ENCODE measurements at places on chromosomes 6 and 20.

- DNase-seq, result no peak
These were observed 94.0 kb downstream of the SCML4 start for GRCh38 chr6:107730106-107730505.

- no peak for DNase-seq
These were observed 257.1 kb upstream of the KCNG1 start for GRCh38 chr20:51280047-51280446.

- no peak for DNase-seq
These were observed 97.2 kb downstream of the DACT2 start for GRCh38 chr6:168222115-168223043.

- no peak for DNase-seq
These were observed 80.3 kb downstream of the TBC1D7 start for GRCh38 chr6:13248053-13248452.

- no peak for DNase-seq
These were observed 976.1 kb upstream of the MAP3K7 start for GRCh38 chr6:91562955-91563354.

GRCh38 chr6:11043378-11043960 lies 636 bp downstream of the ELOVL2 start:
- no peak for DNase-seq

DNA sequence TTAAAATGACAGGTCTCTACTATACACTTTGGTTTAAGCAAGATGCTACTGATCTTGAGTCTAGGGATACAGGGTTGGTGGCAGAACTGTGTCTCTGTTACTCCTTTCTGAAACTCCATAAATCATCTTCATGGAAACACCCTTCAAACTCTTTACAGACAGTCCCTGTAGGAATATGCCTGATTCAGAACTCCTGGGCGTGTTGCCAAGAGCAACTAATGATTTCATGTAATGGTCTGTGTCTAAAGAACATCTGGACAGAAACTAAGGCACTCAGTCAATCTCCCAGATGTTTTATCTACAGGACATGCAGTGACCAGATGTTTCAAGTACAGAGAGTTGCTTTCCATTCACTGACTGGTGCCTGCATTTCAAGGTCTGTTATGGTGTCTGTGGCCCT lies 464.4 kb upstream of the CHD6 start:
- DNase-seq, result no peak

DNA sequence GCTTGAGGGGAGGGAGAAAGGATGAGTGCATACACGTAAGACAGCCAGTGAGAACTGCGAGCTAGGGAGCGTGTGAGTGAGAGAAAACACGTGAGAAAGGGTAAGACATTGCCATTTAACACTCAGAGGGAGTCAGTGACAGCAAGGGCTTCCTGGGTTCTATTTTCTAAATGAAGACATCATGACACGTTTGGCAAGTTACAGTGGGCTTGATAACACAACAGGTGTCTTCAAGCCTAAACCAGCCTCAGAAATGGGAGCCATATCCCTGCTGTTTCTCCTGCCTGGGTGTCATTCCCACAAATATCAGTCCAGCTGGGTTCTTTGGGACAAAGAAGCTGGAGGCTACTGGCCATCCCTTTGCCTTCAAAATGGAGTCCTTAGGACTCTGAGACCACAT lies 16.9 kb upstream of the MOCS1 start:
- no peak for DNase-seq

GRCh38 chr6:36691011-36691410 lies 6.6 kb upstream of the RAB44 start:
- no peak for DNase-seq

- no peak for DNase-seq
These were observed 28.2 kb downstream of the GPR63 start for GRCh38 chr6:96809119-96809518.

DNA sequence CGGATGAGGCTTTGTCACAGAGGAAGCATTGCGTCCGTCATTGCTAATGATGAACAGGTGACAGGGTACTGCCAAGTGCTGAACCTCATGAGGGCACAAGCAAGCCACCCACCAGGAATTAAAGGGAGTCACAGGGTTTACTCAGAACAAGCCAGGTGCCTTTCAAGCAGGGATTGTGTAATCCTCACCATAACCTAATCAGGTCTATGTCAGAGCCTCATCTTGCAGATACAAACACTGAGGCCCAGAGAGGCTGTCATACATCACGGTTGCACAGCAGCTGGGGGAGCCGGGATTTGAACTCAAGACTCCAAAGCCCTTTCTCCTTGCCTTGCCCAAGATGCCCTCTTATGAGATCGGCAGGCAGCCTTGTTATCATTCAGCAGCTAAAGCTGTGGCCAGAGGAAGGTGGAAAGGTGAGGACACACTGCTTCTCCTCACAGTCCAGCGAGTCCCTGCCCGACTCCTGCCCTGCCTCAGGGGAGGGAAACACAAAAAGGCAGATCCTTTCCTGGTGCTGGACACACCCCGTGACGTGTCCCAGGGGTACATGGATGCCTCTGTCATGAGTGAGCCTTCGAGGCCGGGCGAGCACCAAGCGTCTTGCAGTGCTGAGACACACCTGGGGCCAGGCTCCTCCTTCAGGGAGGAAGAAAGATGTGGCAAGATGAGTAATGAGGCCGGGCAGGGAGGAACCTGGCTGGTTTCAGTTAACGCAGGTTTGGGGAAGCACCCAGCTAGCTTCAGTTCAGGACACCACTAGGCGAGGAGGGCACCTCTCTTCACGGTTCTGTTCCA lies 214.9 kb downstream of the LY86 start:
- DNase-seq, result no peak

DNA sequence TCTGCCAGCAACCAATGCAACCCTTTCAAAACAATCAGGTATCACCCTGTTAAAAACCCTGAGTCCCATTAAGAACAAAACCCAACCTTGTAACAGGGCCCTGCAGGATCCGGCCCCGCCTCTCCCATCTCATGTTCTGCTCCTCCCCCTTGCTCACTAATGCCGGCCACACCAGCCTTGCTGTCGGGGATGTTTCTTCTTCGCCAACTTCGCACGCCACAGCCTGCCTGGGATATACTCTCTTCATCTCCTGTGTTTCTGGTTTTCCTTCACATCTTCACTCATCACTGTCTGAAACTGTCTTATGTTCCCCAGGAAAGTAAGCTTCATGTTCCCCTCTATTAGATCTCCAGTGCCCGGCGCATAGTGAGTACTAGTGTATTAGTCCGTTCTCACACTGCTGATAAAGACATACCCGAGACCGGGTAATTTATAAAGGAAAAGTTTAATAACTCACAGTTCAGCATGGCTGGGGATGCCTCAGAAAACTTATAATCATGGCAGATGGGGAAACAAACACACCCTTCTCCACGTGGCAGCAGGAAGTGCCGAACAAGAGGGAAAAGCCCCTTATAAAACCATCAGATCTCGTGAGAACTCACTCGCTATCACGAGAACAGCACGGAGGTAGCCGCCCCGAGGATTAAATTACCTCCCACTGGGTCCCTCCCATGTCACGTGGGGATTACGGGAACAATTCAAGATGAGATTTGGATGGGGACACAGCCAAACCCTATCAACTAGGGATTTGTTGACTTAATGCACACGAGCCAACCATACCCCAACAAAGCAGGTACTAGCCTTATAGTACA lies 5.1 kb downstream of the TP53RK start:
- DNase-seq, result no peak

DNA sequence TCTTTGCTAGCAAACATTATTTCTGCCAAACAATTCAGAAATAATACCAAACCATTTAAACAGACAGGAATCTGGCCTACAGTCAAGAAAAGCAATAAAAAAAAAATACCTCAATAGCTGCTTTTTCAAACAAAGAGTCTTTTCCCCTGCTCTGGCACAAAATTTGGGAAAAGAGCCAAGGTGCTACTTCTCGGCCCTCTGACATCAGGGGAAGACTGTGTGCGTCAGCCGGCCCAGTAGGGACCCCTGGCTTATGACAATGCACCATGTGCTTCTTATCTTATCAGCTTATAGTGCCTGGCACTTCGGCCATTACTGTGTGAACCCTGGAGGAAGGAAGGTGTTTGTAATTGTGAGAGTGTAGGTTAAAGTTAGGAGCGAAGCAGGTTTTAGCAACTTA lies 89.4 kb downstream of the PDE10A start:
- DNase-seq, result no peak

GRCh38 chr20:34578025-34578424 lies 19.5 kb downstream of the MAP1LC3A start:
- DNase-seq, result no peak

DNA sequence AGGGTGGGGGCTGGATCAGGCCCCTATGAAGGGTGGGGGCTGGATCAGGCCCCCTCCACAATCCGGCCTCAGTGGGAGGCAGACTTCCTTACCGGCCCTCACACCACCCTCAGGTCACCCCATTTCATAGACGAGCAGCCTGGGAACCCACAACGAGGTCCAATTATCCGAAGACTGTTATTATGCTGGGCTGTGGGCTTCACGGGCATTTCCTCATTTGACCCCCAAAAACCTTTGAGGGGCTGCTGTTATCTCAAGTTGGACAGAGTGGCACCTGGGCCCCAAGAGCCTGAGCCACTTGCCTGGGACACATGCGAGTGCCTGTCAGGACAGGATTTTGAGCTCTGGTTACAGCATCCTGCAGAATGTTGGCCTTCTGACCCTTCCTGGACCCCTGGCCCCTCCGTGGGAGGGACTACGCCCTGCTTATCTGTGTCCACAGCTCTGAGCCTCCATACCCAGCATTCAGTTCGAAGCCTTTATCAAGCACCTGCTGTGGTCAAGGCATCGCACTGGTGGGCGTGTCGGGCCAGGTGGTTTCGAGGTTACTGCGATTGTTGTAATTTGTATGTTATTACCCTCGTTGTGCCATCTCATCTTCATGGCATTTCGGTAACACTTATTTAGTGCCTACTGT lies 34.5 kb upstream of the PCMTD2 start:
- DNase-seq, result no peak

DNA sequence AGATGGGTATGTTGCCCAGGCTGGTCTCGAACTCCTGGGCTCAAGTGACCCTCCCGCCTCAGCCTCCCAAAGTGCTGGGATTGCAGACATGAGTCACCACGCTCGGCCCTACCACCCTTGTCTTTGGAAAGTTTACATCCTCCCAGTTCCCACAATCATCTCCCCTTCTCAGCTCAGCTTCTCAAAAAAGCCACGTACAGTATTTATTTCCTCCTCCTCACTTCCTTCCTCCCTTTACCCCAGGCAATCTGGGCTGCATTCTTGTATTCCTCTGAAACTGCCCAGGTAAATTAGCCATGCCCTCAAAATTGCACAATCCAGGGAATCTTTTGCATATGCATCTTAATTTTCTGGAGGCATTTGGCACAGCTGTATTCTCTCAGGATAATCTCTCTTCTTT lies 7.4 kb upstream of the SLC23A2 start:
- DNase-seq, result no peak

DNA sequence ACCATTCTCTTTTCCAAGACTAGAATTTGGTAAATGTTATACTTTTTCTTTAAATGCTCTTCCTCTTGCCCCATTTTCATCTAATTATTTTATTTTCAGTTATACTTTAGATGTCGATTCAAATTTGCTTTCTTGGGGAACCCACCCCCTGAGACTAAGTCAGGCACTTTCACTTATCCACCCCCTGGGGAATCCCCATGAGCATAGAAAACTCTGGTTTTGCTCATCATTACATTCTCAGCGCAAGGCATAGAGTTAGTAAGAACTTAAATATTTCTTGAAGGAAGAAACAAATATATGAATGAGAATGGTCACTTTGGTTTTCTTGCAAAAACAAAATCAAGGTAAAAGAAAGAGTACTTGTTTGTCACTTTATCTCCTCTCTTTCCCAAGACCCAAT lies 25.1 kb upstream of the HSF2 start:
- no peak for DNase-seq

GRCh38 chr6:109662192-109662591 lies 28.8 kb downstream of the AK9 start:
- DNase-seq, result no peak

GRCh38 chr6:160030103-160030502 lies 61.2 kb downstream of the IGF2R start:
- no peak for DNase-seq

DNA sequence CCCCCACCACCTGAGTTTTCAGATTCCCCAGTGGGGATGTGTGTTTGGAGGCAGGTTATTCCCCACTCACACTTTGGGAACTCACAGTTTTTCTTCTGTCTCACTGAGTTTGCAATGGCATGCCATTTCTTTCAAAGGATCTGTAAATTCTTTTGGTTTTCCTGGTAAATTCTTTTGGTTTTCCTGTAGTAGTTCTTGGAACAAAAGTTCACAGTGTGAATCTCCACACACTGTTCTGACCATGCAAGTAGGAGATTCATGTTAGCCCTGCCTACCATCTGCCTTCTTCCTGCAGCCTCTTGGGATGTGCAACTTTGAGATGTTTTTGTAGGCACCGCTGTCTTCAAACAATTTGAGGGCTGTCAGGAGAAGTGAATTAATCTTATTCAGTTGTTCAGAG lies 165.6 kb upstream of the OGFRL1 start:
- DNase-seq, result no peak

- no peak for DNase-seq
These were observed 2.1 kb downstream of the PRSS35 start for GRCh38 chr6:83514466-83514865.
